Activated CD8-positive, alpha-beta memory T cell treated with anti-CD3 and anti-CD28 coated beads, Interleukin-2, amount 50 U/mL, for 48 hours (primary cell): ENCODE measurements at places on chromosomes 3 and 15.
A peak's percentile ranks its signal among the peaks of the same experiment; 100 is the strongest.

DNA sequence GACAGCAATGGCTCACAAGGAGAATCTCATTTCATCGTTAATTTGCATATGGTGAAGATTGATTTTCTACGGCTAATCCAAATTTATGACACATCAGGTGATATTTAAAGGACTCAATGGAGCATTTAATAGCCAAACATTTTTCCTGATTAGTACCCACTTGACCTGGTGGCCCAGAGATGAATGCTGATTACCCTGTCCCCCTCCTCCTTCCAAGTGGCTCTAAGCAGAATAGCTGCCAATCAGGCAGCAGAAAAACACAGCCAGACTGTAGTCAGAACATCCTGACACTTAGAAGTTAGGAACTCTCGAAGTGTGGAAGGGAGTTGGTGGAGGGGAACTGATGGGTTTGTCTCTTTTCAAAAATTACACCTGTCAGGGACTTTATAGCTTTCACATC, 302.5 kb downstream of the ZNF621 start:
- DNase-seq: no peak

- no peak for DNase-seq
Measured at GRCh38 chr3:189655617-189656016, 24.4 kb downstream of the TP63 start.

- DNase-seq: no peak
Measured at GRCh38 chr3:44939581-44940036, 36.4 kb downstream of the ZDHHC3 start.

DNA sequence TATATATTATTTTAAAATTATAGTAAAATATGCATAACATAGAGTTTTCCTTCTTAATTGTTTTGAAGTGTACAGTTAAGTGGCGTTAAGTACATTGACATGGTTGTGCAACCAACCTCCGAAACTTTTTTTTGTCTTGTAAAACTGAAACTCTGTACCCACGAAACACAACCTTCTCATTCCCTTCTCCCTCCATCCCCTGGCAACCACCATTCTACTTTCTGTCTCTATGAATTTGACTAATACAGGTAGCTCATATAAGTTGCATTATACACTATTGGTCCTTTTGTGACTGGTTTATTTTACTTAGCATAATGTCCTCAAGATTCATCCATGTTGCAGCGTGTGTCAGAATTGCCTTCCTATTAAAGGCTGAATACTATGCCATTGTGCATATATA, 179.4 kb downstream of the SATB1 start:
- DNase-seq: no peak

DNA sequence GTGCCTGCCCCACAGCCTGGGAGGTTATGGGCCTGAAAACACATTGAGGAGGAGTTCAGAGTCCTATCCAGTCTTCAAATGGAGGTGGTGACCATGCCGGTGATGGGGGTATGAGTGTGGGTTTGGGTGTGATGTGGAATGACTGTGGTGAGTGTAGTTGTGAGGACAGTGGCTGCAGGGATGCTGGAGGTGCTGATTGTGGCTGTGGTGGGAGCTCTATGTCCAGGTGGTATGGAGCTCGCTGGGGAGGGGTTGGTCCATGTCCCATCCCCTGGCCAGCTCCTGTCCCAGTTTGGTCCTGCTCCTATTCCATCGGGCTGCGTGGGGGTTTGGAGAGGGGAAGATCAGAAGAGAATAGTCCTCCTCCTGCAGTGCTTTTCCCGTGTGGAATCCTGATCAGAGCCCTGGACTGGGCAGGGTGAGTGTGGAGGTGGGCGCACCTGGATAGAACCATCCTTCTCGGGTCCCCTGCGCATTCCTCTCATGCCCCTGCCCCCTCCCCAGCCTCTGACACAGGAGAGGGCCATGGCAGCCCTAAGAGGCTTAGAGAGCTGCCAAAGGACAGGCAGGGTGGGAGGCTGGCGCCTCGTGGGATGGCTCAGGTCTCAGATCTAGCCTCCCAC, 23.0 kb upstream of the GOLGA6C start:
- DNase-seq: peak; percentile 41

GRCh38 chr3:66195347-66195783, 25.4 kb upstream of the SLC25A26 start:
- DNase-seq: peak; percentile 60

DNA sequence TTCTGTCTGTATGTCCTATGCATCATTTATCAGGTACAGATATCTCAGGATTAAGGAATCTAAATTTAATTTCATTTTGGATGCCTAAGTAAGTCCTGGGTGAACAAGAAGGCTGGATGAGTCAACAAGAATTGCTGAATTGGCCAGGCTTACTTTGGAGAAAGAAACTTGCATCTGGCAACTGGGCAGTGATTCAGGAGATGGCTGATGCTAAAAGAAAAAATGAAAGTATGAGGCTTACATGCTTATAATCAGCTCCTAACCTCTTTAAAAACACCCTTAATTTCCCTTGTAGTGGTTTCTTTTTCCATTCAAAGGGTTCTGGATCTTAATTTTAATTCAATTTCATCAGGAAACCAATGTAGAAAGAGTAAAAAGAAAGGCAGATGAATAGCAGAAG, 228.8 kb upstream of the PEX5L start:
- DNase-seq: no peak

GRCh38 chr3:132912416-132912753, 125.8 kb upstream of the TMEM108 start:
- DNase-seq: no peak

GRCh38 chr15:71189718-71190117, 74.4 kb downstream of the THSD4 start:
- no peak for DNase-seq

DNA sequence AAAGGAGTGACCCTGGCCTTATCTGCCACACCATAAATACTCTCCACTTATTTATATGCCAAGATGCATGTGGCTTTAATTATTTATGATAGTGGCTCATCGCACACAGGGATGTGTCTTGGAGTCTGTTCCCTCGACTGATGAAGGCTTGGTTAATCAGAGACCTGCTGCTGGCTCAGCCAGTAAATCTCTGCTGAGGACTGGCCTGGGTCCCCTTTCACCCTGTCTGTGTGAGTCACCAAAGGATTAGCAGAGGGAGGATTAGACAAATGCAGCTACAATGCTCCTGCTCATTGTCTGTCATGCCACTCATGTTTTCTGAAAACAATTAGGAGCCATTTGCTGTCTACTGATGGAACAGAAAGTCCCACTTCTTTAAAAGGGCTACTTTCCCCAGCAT, 226.8 kb downstream of the NTRK3 start:
- DNase-seq: no peak

GRCh38 chr3:195185583-195185982, 85.4 kb downstream of the XXYLT1 start:
- DNase-seq: no peak

DNA sequence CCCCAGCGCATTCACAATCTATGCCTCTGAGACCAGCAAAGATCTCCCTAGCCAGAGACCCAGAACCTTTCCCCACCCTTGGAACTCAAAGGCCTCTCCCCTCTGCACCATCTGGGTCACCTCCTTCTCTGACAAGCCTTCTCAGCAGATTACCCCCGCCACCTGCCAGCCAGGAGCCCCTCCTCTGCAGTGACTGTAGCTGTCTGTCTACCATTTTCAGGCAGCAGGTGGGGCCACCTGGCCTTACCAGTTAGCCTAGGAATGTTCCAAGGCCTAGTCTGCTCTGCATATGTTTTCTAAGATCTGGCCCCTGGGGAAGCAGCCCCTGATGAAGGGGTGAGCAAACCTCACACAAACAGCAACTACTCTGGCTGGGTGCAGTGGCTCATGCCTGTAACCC, 2.4 kb downstream of the MYLK start:
- no peak for DNase-seq

GRCh38 chr3:181383760-181384159, 328.0 kb upstream of the SOX2 start:
- no peak for DNase-seq

DNA sequence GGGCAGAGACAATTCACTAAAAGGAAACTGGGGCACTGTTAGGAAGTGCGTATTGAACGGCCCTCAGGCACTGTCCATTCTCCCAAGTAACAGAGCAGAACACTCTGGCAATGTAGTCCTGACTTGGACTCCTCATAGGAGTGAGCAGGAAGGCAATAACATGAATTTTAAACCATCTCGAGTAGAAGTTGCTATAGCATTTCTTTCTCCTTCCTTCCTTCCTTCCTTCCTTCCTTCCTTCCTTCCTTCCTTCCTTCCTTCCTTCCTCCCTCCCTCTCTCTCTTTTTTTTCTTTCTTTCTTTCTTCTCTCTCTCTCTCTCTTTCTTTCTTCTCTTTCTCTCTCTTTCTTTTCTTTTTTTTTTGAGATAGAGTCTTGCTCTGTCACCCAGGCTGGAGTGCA, 46.4 kb upstream of the TRA2B start:
- no peak for DNase-seq

DNA sequence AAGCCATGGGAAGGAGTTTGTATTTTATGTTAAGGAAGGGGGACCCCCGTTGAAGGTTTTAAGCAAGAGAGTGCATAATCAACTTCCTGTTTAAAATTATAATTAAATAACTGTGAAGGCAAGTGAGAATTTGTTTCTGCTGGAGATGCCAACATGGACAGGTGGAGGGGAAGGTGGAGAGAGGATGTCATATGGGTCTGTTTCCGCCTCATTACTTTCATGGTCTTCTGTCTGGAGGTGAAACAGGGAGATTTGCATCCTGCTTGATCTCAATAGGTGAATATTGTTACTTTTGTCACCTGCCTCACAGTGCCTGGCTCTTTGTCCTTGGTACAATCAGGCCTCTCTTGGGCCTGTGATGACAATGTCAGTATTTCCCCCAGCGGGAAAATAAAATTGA, 300.6 kb upstream of the LMCD1 start:
- no peak for DNase-seq

DNA sequence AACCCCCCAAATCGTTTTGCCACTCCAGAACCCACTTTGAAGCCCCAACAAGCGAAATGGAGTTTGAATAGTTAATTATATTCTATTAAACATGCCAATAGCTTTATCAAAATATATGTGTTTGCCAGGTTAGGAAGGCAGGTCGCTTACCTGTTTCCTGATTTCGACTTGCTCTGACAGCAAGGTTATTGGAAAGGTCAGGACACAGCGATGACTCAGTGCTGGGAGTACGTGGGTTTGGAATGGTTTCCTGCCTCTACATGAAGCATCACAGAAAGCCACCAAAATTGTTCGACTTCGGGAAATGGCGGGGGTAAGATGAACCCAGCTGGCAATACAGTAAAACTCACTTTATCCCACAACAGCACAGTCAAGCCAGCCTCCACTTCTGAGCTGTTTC, 135.6 kb upstream of the ABI3BP start:
- DNase-seq: no peak

- DNase-seq: no peak
Measured at GRCh38 chr15:92102395-92102755, 248.9 kb downstream of the SLCO3A1 start.

DNA sequence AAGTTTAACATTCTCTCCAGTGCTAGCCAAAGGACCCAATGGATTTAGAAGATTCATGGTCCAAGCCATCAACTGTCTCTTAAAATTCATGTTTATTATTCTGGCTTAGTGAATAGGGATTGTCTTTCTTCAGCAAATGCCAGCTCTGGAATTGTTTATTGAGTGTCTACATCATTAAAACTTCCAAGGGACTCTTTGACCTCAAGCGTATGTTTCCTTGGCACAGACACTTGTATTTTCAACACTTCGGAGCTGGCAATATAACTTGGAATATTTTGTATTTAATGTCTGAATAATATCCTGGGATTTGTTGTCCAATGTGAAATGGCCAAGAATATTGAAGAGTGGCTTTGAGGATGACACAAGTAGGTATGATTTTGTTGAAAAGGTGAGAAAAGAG, 204.2 kb downstream of the EPHA3 start:
- DNase-seq: no peak

DNA sequence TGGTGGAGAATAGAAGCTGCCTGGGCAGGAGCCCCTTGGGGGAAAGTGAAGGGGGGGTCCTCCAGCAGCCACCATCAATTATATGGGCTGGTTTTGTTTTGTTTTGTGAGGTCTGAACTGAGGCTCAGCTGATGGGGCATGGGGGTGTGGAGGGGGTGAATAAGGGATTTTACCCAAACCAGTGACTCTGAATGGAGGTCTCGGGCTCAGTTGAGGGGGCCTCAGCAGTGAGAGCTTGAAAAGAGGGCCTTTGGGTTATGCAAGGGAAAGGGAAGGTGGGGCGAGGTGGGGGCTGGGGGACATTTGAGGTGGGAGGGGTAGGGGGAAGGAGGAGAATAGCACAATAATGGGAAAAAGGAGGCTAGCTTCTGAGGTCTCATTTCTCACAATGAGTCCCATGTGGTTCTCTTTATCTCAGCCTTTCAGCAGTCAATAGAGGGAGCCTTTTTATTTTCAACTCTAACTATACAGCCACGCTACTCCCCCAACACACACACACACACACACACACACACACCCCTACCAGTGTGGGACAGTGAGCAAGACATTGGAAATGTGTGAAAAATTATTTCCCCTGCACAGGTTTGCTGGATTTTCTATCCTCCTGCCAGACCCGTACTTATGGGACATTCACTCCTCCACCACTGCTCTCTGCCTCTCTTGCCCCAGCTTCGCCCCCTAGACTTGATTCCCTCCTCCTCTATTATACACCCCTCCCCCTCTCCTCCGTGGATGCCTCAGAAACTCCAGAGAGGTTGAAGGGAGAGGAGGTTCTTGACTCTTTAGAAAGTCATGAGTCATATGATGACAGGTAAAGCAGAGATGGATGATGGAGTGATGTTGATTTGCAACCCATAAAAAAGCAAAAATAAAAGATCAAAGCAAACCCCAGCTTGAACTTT, 96.0 kb downstream of the GTPBP8 start:
- no peak for DNase-seq

GRCh38 chr15:54127574-54127973, 149.3 kb downstream of the UNC13C start:
- no peak for DNase-seq

DNA sequence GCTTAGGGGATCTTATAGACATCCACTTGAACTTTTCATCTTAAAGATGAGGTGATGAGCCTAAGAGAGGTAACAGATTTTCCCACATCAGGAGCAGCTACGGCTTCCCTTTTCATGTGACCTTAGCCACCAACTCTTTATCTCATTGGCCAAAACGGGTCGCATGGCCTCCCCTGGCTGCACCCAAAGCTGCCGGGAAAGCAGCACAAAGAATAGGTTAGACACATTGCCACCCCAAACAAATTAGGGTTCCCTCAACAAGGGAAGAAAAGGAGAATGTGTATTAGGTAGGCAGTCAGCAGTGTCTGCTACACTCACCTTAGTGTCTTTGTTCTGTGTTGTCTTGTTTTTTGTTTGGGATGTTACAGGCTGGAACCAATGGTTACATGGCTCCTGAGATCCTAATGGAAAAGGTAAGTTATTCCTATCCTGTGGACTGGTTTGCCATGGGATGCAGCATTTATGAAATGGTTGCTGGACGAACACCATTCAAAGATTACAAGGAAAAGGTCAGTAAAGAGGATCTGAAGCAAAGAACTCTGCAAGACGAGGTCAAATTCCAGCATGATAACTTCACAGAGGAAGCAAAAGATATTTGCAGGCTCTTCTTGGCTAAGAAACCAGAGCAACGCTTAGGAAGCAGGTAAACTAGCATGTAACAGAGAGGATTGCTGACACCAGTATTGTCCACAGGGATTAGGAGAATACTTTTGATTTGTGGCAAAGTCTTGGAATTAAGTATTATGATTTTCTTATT, 44.2 kb downstream of the GRK7 start:
- no peak for DNase-seq
